ENCODE measurements at places on chromosomes 5 and 9.
A peak's percentile ranks its signal among the peaks of the same experiment; 100 is the strongest.

DNA sequence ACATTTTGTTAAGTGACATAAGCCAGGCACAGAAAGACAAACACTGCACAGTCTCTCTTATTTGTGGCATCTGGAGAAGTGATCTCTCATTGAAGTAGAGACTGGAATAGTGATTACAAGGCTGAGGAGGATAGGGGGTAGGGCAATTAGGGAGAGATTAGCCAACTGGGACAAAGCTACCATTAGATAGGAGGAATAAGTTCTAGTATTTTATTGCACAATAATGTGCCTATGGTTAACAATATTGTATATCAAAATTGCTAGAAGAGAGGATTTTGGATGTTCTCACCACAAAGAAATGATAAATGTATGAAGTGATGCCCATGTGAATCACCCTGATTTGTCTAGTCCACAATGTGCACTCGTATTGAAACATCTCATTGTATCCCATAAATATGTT is 281.8 kb downstream of the MTRR start:
- DNase-seq, result no peak

- no peak for DNase-seq
Measured at GRCh38 chr9:8821910-8822666, 1022.5 kb upstream of the DMAC1 start.

DNA sequence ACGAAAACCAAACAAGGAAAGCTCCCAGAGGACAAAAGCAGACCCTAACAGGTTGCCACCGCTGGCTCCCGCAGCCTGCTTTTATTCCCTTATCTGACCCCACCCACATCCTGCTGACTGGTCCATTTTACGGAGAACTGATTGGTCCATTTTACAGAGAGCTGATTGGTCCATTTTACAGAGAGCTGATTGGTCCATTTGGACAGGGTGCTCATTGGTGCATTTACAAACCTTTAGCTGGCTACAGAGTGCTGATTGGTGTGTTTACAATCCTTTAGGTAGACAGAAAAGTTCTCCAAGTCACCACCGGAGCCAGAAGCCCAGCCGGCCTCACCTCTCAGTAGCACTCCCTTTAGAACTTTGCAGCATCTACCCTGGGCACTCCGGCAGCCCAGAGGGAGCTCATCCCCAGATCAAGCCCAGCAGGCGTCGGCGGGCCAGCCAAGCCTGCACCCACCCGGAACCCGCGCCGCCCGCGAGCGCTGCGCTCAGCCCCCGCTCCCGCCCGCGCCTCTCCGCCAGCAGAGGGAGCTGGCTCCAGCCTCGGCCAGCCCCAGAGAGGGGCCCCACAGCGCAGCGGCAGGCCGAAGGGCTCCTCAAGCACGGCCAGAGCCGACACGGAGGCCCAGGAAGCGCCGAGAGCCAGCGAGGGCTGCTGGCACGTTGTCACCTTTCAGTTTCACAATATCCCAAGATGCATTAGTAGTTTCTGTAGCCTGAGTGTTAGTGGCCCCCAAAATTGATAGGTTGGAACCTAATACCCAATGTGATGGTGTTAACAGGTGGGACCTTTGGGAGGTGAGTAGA is 35.3 kb upstream of the CLPTM1L start:
- peak; percentile 51 for DNase-seq

GRCh38 chr5:180959661-180960060 is 29.0 kb upstream of the BTNL3 start:
- no peak for DNase-seq

GRCh38 chr5:7856855-7857254 is 5.9 kb upstream of the CFAP90 start:
- DNase-seq, result no peak

GRCh38 chr5:44619875-44620610 is 188.7 kb upstream of the MRPS30 start:
- no peak for DNase-seq

- no peak for DNase-seq
Measured at GRCh38 chr5:139368613-139369012, 14.5 kb downstream of the SLC23A1 start.

GRCh38 chr5:82105457-82105856 is 133.6 kb downstream of the ATG10 start:
- no peak for DNase-seq

- DNase-seq, result no peak
Measured at GRCh38 chr9:17476401-17476800, 102.5 kb upstream of the SH3GL2 start.

DNA sequence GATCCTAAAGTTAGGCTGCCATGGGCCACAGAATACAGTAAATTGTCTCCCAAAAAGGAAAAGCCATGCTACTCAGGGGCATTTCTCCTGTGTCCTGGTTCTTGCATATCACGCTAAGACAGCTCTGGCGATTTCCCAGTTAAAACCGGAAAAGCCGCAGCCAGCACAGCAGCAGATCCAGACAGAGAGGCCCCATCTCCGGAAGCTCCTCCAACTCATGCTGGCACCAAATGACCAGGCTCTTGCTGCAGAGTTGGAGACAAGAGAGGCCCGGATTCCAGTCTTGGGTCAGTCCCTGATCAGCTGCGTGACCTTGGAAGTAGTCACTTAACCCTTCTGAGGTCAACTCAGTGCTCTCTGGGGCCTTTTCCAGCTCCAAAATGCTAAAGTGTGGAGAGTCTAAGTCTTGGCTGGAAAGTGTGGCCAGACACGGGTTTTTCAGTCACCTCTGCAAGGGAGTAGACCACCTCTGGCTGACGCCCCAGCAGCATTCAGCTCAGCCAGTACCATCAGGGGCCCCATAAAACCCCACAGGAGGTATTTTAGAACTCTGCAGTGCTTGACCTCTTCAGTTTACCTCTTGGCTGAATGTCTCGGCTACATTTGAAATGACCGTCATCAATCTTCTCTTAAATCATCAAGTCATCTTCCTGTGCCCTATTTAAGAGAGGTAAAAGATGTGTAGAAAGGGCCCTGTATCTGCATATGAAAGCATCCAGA is 16.2 kb downstream of the GDNF start:
- DNase-seq, result no peak

DNA sequence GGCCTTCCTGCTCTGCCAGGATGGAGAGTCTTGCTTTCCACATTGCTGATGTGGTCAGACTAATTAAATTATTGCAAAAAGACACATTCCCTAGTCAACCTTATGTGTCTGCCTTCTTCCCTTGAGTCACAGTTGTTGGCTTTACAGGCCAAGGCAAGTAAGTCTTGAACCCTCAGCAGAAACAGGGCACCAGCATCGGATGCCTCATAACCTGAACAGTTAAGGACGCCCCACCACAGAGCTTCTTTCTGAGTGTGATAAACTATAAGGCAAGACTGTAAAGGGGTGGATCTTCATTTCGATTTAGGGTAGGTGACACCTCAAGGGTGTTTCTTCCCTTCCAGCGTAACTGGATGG is 670 bp upstream of the KIF2A start:
- no peak for DNase-seq

- DNase-seq, result no peak
Measured at GRCh38 chr5:113039229-113039933, 62.8 kb downstream of the DCP2 start.

DNA sequence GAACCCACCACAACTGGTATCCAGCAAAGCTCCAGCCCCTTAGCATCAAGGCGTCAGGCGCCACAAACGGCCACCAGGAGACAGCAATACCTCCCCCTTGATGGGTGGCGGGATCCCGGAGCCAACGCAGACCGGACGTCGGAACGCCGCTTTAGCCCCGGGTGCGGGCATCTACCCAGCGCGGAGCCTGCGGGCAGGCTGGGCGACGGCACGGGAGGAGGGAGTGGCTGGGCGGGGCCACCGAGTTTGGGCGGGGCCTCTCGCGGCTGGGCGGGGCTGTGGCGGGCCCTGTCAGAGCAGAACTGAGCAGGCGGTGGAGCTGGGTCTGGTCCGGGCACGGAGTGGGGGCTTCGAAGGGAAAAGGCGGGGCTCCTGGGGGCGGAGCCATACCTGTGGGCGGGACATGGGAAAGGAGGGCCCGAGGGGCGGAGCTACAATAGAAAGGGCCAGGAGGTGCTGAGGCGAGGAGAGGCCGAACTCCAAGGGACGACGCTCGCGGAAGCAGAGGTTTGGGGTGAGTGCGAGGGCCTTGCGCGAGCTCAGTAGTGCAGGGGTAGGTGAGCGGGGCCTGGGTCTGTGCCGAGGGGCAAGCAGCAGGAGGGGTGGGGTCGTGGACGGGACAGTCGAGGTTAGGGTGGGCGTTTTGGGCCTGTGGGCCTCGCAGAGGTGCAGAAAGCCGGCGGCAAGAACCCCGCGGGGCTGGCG is 40.2 kb upstream of the GARNL3 start:
- peak; percentile 85 for DNase-seq

DNA sequence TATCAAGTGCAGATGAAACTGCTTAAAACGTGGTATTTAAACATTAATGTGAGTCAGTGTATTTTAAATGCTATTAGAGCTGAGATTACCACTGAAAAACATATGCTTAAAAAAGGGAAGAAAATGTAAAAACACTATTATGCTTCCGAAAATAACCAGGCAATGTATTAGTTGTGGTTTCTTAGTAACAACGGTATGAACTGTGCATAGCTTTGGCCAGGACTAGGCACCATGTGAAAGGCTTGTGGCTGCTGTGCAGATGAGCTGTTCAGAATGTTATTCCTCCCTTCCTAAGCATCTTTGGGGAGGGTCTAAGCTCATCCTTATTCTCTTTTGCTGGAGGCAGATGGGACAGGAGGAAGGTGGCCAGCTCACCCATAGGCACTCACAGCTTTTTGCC is 84.9 kb downstream of the NTRK2 start:
- DNase-seq, result no peak

- no peak for DNase-seq
Measured at GRCh38 chr5:43019291-43019613, 20.9 kb downstream of the ANXA2R start.

GRCh38 chr5:127425868-127426267 is 91.6 kb upstream of the PRRC1 start:
- no peak for DNase-seq

DNA sequence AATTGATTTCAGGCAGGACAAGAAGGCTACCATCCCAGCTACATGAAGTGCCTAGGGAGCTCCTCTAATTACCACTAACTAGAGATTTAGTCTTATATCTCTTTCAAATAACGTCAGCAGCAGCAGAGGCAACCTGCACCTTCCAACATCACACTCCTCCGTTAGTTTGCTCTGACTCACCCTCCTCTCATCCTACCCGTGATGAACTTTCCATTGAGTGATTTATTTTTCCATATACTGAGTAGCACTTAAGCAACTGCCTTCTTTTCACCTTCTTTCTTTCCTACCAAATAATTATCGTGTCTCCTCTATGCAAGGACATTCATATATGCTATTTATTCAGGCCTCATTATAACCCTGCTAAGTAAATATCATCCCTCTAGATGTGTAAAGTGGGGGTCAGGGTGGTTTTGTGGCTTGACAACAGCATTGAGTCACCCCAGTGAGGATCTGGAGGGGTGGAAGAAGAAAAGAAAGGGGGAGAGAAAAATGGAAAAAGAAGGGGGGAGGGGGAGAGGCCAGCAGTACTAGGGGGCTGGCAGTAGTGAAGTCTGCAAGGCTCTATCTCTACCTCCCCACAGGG is 64.6 kb upstream of the CAST start:
- peak; percentile 4 for DNase-seq

DNA sequence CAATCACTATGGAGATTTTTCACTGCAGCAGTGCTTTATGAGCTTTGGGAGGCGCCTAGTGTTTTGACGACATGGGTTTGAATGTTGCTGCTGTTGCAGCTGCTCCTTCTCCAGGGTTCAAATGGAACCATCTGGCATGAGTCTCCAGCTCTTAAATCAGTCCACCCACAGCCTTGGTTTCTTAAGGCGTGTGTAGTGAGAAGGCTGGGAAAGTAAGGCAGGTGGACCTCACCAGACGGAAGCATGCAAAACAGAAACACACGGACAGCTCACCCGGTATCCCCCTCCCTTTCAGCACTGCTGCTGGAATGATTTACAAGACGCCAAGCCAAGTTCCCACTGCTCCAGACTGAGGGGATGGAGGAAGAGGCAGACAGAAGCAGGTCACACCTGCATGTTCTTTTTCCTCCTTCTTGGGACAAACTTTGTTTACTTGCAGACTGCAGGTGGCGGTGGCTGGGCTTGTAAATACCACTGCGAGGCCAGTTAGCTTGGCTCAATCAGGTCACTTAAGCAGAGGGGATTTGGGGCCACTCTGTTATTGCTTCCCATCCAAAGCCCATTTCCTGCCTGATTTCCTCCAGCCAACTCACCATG is 47.4 kb downstream of the ADAM19 start:
- DNase-seq, result no peak

DNA sequence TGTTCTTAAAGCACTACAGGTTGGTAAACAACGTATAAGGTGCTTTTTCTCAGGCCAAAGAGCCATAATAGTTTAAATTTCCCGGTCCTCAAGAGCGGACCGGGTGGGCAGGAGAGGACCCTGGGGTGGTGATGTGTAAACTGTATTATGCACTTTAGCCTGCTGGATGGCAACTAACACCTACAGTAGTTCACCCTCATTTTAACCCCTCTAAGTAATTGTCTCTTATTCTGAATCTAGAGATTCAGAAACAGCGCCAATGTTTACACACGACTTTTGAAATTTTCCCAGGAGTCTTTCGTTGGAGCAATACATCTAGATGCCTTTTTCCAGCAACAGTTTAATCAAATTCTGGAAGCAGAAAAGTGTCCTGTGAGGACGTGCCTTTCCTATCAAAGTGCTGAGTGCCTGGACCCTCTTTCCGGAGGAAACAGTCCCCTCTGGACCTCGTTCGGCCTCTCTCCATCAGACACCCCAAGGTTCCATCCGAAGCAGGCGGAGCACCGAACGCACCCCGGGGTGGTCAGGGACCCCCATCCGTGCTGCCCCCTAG is 676 bp upstream of the OCLN start:
- DNase-seq, result no peak

DNA sequence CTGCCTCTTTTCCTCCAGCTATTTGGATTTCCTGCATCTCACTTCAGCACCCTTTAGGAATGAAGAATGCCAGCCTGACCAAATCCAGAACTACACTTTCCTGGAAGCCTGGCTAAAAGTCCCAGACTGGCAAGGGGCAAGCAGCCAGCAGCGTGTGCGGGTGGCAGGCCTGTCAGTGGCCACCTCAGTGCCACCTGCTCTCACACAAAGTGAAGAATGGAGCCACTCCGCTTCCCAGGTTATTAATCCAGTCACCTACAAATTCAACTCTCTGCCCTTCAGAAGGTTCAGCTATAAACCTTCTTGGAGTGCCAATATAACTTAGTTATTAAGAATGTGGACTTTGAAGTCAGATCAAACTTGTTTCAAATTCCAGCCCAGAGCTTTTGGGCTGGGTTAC is 6.7 kb upstream of the ALDOB start:
- no peak for DNase-seq

DNA sequence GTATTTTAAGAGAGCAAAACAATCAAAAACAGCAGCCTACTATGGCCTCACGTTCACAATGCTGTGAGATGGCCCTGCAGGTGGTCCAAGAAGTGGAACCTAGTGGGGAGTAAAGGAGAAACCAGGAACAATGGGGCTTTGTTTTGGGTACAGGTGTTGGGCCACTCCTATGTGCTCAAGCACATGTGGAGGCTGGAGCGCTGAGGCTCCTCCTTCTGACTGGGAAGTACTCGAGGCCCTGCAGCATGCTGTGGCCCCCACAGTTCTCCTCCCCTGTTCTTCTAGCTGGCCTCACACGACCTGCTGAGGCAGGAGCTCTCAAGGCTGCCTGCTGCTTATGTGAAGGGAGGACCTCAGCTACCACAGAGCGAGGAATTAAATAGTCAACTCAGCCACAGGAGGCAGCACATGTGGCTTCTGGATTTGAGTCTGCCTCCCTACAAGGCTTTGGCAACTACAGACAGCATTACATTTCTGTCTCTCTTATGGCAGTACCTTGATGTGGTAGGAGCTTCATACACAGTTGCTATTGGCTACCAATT is 482.3 kb downstream of the SPOCK1 start:
- no peak for DNase-seq
